ENCODE measurements at places on chromosomes 16 and 17.

DNA sequence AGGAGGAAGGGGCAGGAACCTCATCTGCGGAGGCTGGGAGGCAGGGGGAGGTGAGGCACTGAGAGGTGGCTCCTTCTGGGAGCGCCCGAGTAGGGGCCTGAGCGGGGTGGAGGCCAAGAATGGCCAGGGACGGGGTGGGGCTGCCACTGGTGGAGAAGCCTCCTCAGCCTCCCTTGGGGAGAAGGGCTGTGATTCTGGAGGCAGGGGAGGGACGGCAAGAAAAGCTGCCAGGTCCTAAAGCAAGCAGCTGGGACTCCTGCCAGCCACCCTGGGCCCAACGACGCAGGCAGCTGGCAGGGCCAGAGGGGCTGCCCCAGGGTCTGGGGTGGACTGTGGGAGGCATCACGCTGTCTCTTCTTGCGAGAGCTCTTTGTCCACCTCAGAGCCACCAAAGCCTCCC lies 12.7 kb upstream of the MLKL start:
- DNase-seq: no peak

DNA sequence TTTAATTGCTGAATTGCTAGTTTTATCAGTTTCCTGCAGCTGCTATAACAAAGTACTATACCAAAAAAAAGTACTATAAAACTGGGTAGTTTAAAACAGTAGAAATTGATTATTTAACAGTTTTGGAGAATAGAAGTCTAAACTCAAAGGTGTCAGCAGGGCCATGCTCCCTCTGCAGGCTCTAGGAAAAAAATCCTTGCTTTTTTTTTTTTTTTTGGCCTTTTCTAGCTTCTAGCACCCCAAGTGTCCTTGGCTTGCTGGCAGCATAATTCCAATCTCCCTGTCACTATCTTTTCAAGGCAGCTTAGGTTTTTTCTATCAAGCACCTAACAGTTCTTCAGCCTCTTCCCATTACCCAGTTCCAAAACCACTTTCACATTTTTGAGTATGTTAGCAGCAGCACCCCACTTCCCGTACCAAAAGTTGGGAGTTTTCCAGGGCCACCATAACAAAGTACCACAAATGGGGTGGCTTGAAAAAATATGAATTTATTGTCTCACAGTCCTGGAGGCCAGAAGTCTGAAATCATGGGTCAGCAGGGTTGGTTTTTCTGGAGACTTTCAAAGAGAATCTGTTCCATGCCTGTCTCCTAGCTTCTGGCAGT lies 37.4 kb downstream of the BPTF start:
- no peak for DNase-seq

DNA sequence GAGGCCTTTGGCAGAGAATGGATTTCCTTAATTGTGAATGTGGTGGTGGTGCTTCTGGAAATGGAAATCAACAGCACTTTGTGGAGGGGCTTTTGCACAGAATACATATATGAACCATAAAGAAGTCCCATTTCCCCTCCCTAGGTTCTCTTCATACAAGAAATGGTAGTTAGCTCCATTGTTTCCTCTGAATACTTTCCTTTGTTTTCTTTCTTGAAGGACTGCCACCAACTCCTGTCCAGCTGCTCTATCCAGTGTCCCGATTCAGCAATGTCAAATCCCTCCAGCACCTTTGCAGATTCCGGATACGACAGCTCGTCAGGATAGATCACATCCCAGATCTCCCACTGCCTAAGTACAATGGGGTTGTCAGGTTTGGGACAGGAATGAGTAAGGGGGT lies 33.2 kb upstream of the ARHGAP23 start:
- DNase-seq: no peak

GRCh38 chr17:5467416-5467815 lies 1.4 kb downstream of the DHX33 start:
- DNase-seq: no peak

GRCh38 chr17:57422574-57423164 lies 166.3 kb downstream of the MSI2 start:
- DNase-seq: no peak

DNA sequence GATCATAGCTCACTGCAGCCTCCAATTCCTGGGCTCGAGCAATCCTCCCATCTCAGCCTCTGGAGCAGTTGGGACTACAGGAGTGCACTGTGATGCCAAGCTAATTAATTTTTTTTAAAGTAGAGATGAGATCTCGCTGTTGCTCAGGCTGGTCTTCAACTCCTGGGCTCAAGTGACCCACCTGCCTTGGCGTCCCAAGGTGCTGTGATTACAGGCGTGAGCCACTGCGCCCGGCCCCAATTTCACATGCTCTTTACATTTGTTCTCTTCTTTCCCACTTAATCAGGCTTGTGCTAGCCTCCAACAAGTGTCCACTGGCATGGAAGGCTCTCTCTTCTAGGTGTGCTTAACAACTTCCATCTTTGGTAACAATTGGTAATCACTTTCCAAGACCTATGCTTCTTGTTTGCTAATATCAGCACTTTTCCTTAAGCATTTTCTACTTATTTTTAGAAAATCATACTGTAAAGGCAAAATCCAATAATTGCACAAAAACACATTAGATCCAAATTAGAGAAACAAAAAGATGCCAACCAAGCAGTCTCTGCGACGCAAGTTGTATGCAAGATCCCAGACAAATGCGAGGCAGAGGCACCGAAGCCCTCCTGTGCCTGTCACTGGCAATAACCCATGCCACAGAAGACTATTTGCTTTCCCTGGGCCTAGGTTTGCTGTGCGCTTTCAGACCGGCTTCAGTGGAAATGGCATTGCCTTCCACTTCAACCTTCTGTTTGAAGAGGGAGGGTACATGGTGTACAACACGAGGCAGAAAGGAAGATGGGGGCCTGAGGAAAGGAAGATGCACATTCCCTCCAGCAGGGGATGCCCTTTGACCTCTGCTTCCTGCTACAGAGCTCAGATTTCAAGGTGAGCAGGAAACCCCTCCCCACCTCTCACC lies 52.6 kb downstream of the NOS2 start:
- DNase-seq: no peak

DNA sequence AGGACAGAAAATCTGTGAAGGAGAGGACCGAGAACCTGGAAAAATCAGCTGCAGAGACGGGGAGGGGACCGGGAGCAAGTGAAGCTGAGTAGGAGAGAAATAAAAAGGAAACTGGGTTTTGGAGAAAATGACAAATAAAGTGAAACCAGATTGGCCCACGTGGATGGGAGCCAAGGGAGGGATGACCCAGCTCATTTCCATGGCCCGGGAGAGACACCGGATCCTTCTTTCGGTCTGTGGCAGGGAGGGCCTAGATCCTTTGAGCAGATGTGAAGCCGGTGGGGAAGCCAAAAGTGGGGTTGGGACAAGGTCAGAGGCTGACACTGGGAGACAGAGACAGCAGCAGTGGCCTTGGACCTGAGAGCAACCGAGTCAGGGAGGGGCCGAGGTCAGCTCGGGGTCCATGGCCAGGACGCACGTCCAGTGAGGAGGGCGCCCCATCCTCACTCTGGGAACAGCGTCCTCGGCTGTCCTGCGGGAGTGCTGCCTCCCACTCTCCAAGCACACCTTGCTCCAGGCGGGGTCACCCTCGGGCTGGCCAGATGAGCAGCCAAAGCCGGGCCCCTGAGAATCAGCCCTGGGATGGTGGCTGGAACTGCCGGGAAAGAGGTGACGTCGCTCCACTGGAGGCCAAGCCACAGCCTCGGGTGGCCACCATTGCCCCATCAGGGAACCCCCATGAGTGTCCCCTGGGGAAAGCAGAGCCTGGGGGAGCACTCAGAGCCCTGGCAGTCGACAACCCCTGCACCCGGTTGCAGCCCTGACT lies 50.8 kb upstream of the CDR2 start:
- DNase-seq: no peak

All from activated T-cell treated with anti-CD3 and anti-CD28 coated beads, Interleukin-2, amount 50 U/mL, for 1 hour (primary cell).